MCF 10A (cell line): ENCODE measurements at places on chromosomes 4 and X. TPM values are rescaled to one million over a fixed set of nuclear protein-coding genes. Genes with fewer than 3 reads are reported as not detected.

KCNE5 gene
- total RNA-seq, result 0.64 and 1.4 TPM in 2 replicates

DNA sequence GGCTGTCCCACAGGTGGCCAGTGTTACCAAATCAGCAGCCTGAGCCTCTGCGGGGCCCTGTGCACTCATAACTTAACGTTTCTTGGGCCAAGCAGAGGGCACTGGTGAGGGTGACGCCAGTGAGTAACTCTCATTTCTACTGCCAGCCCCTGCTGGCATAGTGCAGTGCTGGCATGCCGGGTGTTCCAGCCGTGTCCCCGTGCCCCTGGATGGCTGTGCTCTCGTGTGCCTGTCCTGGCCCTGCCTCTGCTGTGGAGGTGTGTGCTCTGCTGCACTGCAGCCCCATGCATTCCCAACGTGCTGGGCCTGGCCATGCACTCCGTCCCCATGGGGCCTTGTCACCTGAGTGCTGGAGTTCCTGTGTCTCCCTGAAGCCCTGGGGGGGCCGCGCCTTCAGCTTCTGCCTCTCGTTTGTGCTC is 14.7 kb downstream of the TBC1D14 start:
- no peak for DNase-seq
- no peaks in the 10 kb centered on the region for H3K4me1 ChIP-seq
- H3K27ac ChIP-seq, result no peak overlapping the region
- H3K27me3 ChIP-seq, result no peaks in the 10 kb centered on the region

DDIT4L gene
- total RNA-seq, result 0.22 and 0.23 TPM in 2 replicates

GRCh38 chr4:83618991-83619645 is 83.2 kb downstream of the GPAT3 start:
- H3K4me3 ChIP-seq, result no peak overlapping the region
- H3K4me1 ChIP-seq, result peaks cover 21% of the 10 kb centered on the region
- H3K36me3 ChIP-seq, result no peaks in the 10 kb centered on the region
- H3K27ac ChIP-seq, result no peak overlapping the region

GPRIN3 gene
- total RNA-seq, result not detected in 2 replicates

DNA sequence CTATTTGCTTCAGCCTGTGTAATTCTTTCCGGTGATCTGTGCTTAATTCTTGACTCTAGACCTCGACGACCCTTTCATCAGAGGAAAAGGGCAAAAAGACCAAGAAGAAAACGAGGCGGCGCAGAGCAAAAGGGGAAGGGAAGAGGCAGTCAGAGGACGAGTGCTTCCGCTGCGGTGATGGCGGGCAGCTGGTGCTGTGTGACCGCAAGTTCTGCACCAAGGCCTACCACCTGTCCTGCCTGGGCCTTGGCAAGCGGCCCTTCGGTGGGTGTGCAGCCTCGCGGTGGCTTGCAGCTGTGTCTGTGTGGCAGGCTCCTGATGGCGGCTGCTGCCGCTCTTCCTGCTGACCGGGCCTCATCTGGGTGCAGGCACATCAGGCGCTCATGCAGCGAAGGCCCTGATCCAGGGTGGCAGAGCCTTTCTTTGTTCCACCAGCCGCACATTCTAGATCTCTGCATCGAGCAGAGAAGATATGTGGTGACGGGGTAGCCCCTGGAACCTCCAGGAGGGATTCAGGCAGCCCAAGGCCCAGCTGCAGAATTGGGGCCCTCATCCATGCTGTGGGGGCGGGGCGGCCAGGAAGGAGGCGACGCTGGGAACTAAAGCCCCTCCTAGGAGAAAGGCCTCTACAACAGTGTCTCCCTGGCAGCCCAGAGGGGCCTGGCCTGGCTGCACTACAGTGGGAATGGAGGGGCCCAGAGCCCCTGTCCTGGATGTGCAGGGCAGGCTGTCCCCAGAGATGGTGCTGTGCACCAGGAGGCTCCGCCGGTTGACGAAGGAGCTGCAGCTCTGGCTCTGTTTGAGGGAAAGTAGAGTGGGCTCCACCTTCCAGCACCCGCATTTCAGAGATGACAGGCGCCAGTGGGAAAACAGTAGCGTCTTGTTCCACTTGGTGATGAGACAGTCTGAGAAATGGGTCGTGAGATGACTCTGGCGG is 32.1 kb downstream of the NELFA start:
- peaks cover 1% of the 10 kb centered on the region for H3K4me1 ChIP-seq
- no peaks in the 10 kb centered on the region for H3K27me3 ChIP-seq
- H3K4me3 ChIP-seq, result no peak overlapping the region
- no peak overlapping the region for H3K27ac ChIP-seq

HS6ST2 gene
- 23.9 and 26.1 TPM in 2 replicates for total RNA-seq

THAP9 gene
- 3.6 and 4.0 TPM in 2 replicates for total RNA-seq

DNA sequence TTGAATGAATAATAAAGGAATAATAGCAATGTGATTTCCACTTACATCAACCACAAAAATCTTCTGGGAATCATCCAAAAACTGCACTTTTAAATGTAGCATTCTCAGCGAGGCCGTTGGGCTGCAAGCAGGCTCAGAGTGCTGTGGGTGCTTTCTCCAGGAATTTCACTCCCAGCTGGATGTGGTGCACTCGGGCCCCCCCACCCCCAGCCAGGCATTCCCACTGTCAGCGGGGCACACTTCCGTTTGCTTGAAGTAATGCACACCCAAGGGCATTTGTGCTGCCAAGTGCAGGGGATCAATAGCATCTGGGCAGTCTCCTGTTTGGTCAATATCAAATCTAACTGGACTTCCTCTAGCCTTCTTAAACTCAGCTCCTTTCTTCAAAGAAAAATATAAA is at the start of gene FRMD7:
Gene FRMD7, minus strand, starts transcription at position 278 of the 400 bp plus-strand sequence. Its CDS starts 176 bp downstream, at position 102.
- H3K27ac ChIP-seq, result no peak within 1 kb of the TSS
- H3K27me3 ChIP-seq, result peaks cover 89% of the 10 kb centered on the region
- no peak within 1 kb of the TSS for H3K4me3 ChIP-seq
- DNase-seq, result no peak
- no peaks in the 10 kb centered on the region for H3K4me1 ChIP-seq

DNA sequence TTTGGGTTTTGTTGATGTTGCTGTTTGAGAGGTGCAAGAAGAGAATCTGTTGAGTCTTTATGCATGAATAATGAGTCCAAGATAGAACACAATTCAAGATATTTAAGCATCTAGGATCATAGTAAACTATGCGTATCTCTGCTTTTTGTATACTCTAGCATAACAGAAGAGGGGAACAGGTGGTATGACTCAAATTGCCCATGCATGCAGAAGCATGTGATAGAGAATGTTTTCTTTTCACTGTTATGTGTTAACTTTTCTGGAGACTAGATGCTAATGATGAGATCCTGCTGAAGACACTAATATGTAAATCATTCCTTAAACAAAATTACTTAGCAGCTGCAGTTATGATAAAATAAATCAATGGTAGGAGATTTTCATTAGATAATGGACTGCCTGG is 165.3 kb upstream of the FTHL17 start:
- no peaks in the 10 kb centered on the region for H3K4me1 ChIP-seq
- peaks cover 34% of the 10 kb centered on the region for H3K27me3 ChIP-seq
- H3K27ac ChIP-seq, result no peak overlapping the region

PTTG2 gene
- not detected in 2 replicates for total RNA-seq

AFM gene
- not detected in 2 replicates for total RNA-seq

SPON2 gene
- 0.54 and 0.64 TPM in 2 replicates for total RNA-seq

GRCh38 chrX:17552044-17552650 is 177.1 kb downstream of the NHS start:
- no peak overlapping the region for H3K27ac ChIP-seq
- H3K4me1 ChIP-seq, result peaks cover 29% of the 10 kb centered on the region
- DNase-seq, result peak; percentile 72
- H3K4me3 ChIP-seq, result no peak overlapping the region

DNA sequence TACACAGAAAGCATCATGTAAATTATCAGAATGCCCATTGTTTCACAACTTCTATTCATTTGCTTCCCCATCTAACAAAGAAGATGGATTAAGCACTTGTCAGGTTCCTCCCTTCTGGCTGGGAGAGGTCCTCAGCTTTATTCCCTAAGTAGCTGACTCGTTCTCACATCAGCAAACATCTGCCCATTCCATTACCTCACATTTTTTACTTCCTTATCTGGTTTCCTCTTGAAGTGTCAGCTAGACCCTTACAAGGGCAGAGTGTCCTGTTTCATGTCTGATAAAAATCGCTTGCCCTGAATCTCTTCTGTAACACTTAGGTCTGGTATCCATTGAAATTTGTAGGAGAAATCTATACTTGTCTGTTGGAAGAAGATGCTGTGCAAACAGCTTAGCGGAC is 34.7 kb downstream of the TMPRSS11A start:
- H3K4me1 ChIP-seq, result peaks cover 19% of the 10 kb centered on the region
- no peak overlapping the region for H3K27ac ChIP-seq
- no peaks in the 10 kb centered on the region for H3K27me3 ChIP-seq
- no peak overlapping the region for H3K4me3 ChIP-seq
- peak; percentile 14 for DNase-seq

GRCh38 chr4:157977086-157977485 is 195.7 kb downstream of the GASK1B start:
- no peaks in the 10 kb centered on the region for H3K36me3 ChIP-seq
- DNase-seq, result no peak
- no peak overlapping the region for H3K4me3 ChIP-seq
- H3K27me3 ChIP-seq, result no peaks in the 10 kb centered on the region
- peaks cover 8% of the 10 kb centered on the region for H3K4me1 ChIP-seq

DCAF8L2 gene
- total RNA-seq, result not detected in 2 replicates

ABRAXAS1 gene
- total RNA-seq, result 5.7 and 7.3 TPM in 2 replicates

- no peaks in the 10 kb centered on the region for H3K36me3 ChIP-seq
- no peak overlapping the region for H3K4me3 ChIP-seq
- no peak overlapping the region for H3K27ac ChIP-seq
- H3K4me1 ChIP-seq, result peaks cover 7% of the 10 kb centered on the region
These were observed 159.6 kb upstream of the PJA1 start for GRCh38 chrX:69324851-69325250.

SFRP2 gene
- total RNA-seq, result not detected in 2 replicates

DNA sequence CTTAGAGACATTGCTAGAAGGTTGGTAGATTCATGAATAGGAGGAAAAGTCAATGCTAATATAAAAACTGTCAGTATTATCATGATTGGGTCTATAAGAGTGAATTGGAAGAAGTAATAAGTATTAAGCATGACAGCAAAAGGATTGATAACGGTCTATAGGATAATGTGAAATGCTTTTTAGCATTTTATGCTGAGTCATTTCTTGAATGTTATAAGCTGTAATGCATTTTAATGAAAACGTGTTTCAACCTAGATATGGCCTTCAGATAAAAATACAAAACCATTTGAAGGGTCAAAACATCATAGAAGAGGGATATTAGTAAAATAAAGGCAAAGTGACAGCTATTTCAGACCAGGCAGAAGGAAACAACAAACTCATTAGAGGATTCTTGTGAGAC is 353.5 kb downstream of the SH2D1A start:
- no peaks in the 10 kb centered on the region for H3K36me3 ChIP-seq
- no peak for DNase-seq
- no peak overlapping the region for H3K4me3 ChIP-seq
- no peaks in the 10 kb centered on the region for H3K4me1 ChIP-seq

F11 gene
- not detected in 2 replicates for total RNA-seq

DNA sequence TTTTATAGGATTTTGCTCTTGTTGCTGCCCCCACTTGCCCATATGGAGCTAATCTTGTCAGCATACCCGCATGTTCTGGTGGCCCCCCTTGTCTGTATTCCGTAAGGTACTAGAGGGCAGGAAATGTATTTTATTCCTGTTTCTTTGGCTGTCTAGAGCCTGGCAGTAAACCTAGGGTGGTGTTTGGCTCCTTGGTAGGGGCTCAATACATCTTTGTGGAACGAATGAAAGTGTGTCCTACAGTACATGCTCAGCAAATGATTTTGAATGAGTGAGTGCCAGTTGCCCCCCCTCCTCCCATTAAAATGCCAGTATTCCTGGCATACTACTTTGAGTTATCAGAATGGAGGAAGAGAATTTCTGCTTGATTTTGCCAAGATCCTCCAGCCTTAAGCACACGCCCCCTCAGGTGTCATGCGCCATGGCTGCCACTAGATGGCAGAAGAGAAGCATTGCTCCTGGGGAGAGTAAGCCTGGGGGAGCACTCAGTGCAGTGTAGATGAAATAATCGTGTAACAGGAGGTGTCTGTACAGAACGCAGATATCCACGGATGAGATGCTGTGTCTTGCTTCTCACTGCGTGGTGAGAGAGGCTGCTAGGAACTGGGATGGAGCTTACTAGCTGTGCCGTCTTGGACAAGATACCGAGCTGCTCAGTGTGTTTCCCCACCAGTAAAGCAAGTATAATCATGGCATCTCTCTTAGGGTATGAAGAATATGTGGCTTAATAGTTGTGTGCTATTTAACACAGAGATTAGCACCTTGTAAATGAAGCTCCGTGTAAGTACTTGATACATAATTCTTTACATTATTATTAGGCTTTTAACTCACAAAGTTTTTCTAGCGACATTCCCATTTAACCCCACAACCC is 17.2 kb upstream of the RNF212 start:
- H3K36me3 ChIP-seq, result no peaks in the 10 kb centered on the region
- peaks cover 47% of the 10 kb centered on the region for H3K27me3 ChIP-seq
- H3K4me1 ChIP-seq, result no peaks in the 10 kb centered on the region
- no peak overlapping the region for H3K4me3 ChIP-seq

DNA sequence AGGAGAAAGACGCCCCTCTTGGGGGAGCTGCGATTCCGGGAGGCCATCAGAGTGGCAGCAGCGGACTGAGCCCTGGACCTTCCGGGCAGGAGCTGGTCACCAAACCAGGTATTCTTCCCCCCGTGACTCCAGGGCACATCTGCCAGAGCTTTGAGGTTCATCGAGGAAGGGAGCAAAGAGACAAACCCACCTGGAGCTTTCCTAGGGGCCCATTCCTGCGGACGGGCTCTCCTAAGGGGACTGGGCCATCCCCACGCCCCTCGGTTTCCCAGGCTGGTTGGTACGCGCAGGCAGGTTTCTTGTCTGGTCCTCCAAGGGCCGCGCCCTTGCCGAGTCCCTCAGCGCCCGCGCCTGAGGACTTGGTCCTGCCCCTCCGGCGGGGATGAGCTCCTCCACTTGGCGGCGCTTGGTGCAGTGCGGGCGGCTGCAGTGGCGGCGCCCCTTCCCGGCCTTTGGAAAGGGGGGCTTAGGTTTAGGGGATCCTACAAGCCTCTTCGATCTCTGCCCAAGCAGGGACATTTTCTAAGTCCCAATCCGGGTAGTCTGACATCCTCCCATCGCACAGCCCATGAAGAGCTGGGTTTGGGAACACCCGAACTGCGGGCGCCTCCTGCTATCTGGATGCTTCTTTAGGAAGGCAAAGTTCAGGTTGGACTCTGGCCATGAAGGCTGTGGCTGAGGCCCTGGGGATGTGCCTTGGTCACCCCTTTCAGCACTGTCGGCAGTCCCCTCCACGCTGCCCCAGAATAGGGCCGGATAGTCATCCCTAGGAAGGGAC is 538 bp downstream of the STBD1 start:
- H3K27ac ChIP-seq, result peak overlapping the region; percentile 66
- H3K4me3 ChIP-seq, result peak overlapping the region; percentile 94
- peaks cover 20% of the 10 kb centered on the region for H3K36me3 ChIP-seq
- peak; percentile 70 for DNase-seq

DNA sequence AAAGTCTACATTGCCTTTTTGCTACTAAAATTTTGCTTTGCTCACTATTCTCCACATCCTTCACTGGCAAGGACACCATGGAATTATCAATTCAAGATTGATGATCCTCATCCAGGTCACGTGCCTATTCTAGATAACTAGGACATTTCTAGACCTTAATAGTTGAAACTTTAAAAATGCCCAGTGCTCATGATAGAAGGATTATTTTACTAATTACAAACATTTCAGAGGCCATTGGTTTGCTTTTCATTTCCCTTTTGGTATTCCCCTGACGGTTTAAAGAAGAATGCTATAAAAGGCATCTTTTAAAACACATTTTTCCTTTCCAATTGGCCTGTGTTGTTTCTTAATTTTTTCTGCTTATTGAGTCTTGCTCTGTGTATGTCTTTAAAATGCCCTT is 249.4 kb downstream of the NDST4 start:
- no peaks in the 10 kb centered on the region for H3K4me1 ChIP-seq
- DNase-seq, result no peak
- no peak overlapping the region for H3K4me3 ChIP-seq
- no peaks in the 10 kb centered on the region for H3K36me3 ChIP-seq
